ENCODE measurements at places on chromosomes 4 and X.

DNA sequence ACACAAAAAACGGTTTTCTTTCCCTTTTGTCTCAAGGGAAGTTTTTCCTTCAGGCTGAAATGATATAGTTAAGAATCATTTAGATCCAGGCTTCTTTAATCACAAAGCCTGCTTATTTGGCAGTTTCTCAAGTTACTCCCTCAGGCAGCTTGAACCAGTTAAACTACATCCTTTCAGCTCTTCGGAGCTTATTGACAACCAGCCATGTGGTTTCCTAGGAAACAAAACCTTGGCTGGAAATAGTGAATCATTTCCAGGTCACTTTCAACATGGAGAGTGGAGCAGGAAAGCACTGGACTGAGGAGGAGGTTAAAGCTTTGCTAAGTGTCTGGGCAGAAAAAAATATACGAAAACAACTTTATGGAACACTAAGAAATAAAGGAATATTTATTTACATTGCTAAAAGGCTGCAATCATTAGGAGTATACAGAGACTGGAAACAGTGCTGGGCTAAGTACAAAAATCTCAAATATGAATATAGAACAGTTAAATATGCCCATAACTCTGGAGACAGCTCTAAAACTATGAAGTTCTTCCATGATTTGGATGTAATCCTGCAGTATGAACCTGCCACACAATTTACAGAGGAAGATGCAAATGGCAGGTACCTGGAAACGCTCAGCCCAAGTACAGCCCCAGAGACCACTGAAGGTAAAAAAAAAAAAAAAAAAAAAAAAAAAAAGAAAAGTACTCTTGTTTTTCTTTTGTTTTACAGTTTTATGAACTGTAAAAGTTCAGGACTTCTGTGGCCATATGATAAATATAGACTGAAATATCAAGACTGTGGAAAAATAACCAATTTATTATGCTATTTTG lies 23.2 kb upstream of the AASDH start:
- peak; percentile 59 for DNase-seq

DNA sequence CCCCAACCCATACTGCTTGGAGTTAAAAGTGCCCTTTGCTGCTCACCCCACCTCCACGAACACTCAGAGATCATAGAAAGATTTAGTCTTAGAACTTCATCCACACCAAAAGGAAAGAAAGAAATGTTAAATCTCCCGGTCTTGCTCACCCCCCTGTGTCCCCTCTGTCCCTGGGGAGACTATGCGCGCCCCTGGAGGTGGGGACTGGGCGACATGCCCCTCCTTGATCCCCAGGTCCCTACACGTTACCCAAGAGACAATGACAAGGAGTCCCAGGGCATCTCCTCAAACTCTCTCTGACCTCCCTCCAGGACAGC lies 620 bp downstream of the ITM2A start:
- DNase-seq: no peak

- DNase-seq: no peak
These were observed 1047.4 kb upstream of the PABPC4L start for GRCh38 chr4:135249024-135249423.

DNA sequence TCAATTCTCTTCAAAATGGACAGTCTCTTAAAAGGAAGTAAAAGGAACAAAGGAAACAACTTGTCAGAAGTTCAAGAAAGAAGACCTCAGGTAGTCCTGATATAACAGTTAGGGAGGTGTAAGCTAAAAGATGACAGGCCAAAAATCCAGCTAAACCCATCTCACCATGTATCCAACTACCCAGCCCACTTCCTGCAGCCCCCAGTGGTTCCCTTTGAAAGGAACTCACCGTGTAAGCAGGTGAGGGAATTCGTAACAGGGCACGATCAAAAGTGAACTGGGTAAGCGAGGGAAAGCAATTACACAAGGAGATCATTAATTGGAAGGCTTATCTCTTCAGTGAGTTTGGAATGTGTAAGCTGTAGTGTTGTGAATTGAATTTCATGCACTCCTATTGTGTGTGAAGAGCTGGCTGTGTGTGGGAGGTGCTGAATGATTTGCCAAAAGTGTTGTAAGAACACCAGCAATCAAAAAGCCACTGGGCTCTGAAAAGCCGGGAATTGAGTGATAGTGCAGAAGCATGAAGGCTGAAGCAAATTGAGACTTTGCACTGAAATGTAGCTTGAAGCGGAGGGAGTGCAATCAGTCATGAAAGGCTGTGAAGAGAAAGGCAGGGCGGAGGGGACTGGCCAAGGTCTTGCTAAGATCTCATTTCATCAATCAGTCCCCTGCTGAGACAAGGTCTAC lies 914.2 kb upstream of the LCORL start:
- no peak for DNase-seq

- no peak for DNase-seq
These were observed 8.2 kb downstream of the NAA11 start for GRCh38 chr4:79317711-79318110.

GRCh38 chr4:185896817-185897488 lies 85.0 kb upstream of the SORBS2 start:
- no peak for DNase-seq

DNA sequence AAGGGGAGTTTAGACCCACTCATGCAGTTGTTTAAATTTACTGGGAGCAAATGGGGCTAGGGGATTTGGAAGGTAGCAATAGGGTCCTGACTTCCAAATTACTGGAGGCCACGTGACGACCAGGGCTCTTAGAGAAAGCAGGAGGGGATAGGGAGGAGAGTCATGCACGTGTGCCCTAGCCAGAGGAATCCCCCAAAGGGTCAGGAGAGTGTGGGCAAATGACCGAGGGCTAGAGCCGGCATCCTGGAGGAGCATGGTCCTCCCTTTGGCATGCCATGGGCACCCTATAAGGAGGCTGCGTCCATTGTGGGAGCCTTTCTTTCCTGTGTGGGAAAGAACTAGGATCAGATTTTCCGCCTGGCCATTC lies 25.5 kb upstream of the GPC4 start:
- no peak for DNase-seq

DNA sequence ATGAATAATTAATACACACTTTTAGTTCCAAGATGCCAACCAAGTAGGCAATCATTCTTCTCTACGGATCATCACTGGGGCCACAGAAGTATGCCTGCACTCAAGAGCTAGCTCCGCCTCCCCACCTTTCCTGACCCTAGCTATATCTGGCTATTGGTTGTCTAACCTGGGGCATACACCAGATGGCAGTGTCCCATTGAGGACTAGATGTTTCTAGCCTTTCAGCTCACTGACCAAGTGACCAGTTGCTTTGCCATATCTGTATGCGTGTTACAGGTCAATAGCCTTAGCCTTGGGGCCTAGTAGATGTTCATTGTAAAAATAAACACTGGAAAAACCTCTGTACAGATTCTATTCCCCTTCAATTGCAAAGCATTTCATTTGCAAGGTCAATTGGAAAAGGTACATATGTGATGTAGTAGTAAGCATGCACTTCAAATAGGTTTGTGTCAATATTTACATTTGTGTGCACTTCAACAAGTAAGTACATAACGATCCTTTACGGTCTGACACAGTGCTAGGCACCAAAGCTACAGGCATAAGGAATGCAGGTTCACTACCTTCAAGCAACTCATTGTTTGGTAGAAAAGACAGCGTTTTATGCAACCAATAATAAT lies 521.7 kb downstream of the PPARGC1A start:
- no peak for DNase-seq

- no peak for DNase-seq
These were observed 46.7 kb downstream of the IRF2 start for GRCh38 chr4:184427687-184428086.

GRCh38 chr4:168736860-168737805 lies 240.3 kb downstream of the PALLD start:
- no peak for DNase-seq

- DNase-seq: no peak
These were observed 71.2 kb upstream of the SHISA3 start for GRCh38 chr4:42326040-42326439.

DNA sequence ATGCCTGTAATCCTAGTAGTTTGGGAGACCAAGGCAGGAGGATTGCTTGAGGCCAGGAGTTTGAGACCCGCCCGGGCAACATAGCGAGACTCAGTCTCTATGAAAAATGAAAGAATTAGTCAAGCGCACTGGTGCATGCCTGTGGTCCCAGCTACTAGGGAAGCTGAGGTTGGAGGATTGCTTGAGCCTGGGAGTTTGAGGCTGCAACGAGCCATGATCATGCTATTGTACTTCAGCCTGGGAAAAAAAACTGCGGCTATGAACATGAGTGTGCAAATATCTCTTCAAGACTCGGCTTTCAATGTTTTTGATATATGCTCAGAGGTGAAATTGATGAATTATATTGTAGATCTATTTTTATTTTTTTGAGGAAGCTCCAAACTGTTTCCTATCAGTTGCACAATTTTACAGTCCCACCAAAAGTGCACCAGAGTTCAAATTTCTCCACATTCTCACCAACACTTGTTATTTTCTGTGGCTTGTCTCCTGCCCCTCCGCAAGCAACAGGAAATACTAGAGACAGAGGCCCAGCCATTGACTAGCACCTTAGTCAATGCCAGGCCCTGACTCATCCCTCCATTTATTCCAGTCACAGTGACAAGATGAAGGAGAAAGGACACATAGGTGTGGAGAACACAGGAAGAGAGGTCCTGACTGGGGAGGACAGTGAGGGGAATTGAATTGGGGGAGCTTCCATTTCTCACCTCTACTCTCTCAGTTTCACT lies 33.1 kb upstream of the ZNF41 start:
- DNase-seq: no peak

DNA sequence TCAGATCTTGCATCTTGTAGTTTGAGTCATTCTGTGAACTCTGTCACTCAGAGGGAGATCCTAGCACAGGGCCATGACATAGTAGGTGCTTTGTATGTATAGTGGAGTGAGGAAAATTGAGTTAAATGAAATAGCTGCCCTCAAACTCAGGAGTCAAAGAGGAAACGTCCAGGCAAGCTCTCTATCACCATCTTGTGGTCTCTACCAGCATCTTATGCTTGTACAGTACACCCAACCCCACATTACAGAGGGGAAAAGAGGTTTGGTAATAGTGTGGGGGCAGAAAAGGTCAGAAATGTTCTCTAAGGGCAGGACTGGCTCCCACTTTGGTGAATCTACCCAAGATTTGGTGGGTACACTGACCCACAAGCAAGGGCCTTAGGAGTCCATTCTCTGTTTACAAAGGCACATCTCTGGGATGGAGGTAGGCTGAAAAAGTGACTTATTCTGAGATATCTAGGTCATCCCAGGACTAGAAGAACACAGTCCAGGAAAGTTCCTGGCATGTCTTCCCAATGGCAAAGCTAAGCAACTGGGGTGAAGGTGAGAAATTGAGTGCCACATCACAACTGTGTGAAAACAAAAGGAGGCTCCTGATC lies 131.8 kb downstream of the OR13H1 start:
- DNase-seq: no peak

DNA sequence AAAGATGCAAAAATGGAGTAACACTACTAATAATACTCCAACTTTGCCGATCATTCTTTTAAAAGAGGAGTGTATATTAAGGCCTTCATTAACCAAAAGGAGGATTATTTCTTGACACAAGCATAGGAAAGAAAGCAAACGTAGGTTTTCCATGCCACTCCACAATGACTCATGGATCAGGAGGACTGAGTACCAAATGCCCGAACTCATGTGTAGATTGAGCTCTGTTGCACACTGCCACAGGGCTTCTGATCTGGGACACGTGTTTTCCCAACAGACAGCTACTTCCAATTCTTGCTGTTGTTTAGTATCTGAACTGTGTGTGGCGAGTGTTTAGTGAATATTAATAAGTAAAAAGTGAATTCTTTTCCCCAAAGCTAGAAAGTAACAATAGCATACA lies 131.2 kb downstream of the LDB2 start:
- no peak for DNase-seq

DNA sequence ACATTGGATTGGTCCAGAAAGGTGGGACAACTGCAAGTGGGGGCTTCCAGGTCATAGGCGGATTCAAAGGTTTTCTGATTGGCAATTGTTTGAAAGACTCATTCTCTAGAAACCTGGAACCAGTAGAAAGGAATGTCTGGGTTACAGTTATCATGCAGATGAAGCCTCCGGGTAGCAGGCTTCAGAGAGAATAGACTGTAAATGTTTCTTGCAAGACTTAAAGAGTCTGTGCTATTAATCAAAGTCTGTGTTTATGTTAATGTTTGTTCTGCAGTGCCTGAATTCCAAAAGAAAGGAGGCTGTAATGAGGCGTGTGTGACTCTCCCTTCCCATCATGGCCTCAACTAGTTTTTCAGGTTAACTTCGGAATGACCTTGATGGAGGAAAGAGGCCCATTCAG lies 43.9 kb upstream of the GC start:
- peak; percentile 25 for DNase-seq

DNA sequence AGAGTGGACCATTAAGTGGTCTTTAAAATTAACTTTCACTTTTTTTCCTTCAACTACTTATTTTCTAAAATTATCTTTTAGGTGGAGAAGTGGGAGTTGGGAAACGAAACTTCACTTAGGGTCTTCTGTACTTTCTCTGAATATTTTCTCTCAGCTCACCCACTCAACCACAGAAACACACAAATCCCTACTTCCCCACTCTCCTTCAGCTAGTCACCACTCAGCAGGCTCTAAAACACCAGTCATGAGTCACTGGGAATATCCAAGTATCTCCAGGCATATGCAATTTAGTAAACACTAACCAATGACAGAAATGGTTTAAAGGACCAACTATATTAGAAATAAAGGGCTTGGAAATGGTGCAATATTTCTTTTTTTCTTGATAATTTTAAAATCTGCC lies 153.0 kb upstream of the RPS6KA6 start:
- DNase-seq: no peak

- no peak for DNase-seq
These were observed 338.2 kb upstream of the PABPC4L start for GRCh38 chr4:134539729-134540231.

GRCh38 chr4:19123681-19124080 lies 1102.1 kb upstream of the LCORL start:
- no peak for DNase-seq

DNA sequence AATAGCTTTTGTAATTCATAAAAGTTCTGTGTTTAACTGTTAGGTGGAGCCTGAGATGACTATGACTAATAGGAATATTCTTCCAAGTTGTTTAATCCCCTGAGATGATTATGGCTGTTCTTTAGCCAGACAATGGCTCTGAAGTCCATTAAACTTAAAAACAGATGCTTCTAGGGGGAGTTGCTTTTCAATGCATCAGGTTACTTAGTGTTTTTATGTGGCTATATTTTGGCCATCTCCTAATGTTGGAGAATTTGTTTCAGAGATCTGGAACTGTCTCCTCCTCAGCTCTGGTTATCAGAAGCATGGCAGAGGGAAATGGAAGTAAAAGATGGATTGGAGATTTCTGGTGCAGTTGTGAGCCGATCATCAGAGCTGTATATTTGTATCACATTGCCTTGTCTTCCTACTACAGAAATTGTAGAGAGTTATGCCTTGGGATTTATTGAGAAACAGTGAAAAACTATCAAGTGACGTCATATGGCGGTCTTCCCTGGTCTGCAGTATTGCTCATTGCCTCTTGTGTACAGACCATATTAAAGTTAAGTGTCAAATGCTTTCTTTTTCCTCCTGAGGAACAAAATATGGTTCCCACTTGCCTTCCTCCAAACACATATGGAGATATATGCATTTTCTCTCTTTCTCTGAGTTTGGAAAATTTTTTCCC lies 29.8 kb downstream of the SGMS2 start:
- DNase-seq: no peak

DNA sequence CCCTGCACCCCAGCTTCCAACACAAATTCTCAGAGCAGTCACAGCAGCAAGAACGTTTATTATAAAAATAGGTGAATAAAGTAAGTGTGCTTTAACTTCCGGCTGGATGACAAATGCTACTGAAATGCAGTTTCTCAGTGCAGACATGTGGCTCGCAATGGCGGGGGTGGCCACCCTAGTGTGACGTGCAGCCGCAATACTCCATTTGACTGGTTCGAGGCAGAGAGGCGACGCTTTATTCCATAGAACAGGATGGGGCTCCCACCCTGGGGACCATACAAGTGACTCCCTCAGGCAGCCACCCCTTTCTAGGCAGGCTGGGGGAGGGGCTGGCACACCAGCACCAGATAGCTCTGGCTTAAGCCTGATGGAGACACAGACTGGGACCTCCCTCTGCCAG lies 14.5 kb downstream of the TNIP2 start:
- DNase-seq: no peak
